ENCODE measurements at places on chromosomes 1 and 21.

- DNase-seq = peak; percentile 43
These were observed 824.6 kb upstream of the TMPRSS15 start for GRCh38 chr21:19228226-19228625.

DNA sequence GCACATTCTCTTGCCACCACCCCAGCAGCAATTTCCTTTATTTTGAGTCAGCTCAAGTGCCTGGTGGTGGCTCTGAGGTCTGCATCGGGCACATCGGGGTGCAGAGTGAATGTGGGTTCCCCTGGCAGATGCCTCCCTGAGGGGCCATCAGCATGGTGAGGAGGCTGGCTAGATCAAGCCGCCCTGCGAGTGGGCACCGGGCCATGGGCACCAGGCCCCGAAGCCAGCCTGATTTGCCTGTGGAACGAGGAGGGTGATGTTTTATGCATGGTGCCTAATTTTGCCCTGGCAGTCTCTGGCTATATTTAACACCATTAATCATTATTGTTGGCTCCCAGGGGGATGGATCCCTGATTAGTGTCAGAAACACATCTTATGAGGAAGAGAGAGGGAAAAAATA lies 36.3 kb downstream of the ACTL8 start:
- no peak for DNase-seq

- DNase-seq = no peak
These were observed 26.4 kb upstream of the KIAA1614 start for GRCh38 chr1:180886338-180886737.

DNA sequence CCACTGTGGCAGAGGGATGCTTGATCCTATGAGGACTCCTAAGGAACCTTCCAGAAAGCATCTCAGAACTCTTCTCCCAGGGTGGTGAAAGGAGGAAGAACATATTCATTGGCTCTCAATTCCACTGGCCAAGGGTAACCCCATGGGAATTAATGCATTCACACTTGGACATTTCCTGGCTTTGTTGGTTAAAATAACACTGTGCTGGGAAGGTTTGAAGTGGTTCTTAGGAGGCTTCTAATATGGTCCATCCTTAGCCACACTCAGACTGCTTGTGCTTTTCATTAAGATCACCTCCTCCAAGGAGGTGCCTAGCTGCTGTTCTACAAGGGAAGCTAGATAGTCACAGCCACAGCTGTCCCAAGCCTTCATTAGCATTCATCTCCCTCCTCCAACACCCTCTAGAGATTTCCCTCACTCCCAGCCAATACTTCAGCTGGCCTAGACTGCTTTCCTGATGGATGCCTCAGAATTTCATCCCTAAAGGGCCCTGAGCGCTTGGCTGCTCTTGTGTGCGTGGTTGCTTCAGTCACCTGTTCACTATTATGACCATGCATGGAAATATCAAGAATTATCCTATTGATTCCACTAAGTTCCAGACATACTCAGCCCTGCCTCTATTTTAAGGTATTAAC lies 544.4 kb downstream of the PLPP3 start:
- DNase-seq = no peak

- DNase-seq = no peak
These were observed 589 bp downstream of the ZNF684 start for GRCh38 chr1:40532062-40532389.

GRCh38 chr1:157199421-157199755 lies 61.2 kb upstream of the ETV3 start:
- DNase-seq = no peak

DNA sequence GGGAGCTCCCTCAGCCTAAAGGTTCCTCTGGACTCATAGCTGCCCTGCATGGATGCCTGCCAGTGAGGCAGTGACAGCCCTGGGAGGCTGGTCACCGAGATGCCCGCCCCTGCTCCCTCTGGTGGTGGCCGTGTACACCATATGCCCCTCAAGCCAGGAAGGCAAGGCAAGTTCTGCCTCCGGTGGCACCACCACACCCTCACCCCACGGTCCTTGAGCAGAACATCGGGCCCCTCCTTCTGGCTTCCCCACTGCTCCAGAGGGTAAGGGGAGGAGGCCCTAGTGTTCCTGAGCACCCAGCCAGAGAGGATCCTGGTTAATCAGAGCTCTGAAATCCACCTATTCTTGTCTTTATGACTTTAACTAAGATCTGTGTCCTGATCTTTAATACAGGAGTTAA lies 1.5 kb upstream of the S100A14 start:
- DNase-seq = peak; percentile 65

GRCh38 chr1:202107321-202107761 lies 15.4 kb upstream of the GPR37L1 start:
- peak; percentile 97 for DNase-seq

GRCh38 chr1:232635778-232636356 lies 5.9 kb upstream of the SIPA1L2 start:
- DNase-seq = peak; percentile 58

- no peak for DNase-seq
These were observed 58.9 kb downstream of the ERG start for GRCh38 chr21:38439426-38439825.

DNA sequence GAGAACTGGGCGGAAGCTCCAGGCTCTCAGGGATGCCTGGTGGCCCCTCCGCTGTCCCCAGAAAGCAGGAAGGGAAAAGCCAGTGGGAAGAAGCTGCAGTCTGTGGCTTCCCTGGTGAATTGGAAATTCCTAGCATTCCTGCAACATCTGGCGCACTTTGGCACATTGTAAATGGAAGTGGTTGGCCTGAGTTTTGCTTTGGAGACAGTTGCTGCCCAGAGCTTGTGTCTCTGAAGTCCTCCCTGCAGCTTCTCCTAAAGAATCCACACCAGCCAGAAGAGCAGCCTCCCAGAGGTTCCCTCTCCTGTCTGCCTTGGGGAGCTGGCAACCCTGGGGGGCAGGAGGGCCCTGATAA lies 48.2 kb downstream of the ARHGEF10L start:
- DNase-seq = no peak

DNA sequence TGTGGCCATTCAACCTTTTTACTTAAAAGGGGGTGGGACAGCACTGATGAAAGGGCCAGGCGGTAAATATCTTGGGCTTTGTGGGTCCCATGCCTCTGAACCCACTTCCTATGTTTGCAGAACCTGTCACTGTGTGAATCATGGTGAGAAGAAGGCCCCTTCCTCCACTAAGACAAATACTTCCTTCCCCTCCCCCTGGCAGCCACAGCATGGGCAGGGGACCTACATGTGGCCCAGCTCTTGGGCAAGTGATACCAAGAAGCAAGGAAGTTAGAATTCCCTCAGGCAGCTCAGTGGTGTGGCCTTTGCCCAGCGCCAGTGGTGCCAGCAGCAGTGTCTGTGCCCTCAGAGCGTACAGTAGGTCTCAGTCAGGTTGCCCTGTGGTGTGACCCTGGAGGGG lies 168.6 kb downstream of the TRIM33 start:
- DNase-seq = no peak

GRCh38 chr1:29325675-29326074 lies 89.4 kb downstream of the PTPRU start:
- DNase-seq = no peak

- DNase-seq = no peak
These were observed 40.6 kb upstream of the GREM2 start for GRCh38 chr1:240652549-240652948.

- peak; percentile 85 for DNase-seq
These were observed 920 bp downstream of the MTHFR start for GRCh38 chr1:11804666-11805421.

- no peak for DNase-seq
These were observed 5.8 kb upstream of the SSR2 start for GRCh38 chr1:156026588-156026987.

DNA sequence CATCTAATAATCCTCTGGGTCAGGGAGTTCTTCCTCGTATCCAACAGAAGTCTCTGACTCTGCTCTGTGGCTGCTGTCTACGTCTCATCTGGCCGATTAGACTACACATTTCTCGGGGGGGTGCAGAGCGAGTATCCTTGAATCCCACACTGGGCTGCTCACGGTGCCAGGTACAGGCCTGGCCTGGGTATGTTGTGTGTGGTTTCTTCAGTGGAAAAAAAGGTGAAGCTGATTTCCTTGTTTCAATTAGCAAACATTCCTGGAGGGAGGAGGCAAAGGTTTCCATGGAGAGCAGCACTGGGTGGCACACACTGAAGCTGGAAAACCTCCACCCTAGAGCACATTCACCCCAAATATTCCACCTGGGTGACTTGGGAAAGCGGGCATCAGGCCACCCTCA lies 2.0 kb upstream of the RAB7B start:
- no peak for DNase-seq

Measured in COR-L47 (cell line).